HFFc6 (cell line): ENCODE measurements at places on chromosomes 6 and 20. TPM values are rescaled to one million over a fixed set of nuclear protein-coding genes. Genes with fewer than 3 reads are reported as not detected.

Gene SLC17A2
- not detected in 2 replicates for total RNA-seq

GRCh38 chr6:123677897-123678296 is 41.1 kb upstream of the TRDN start:
- no peak for DNase-seq

- DNase-seq = peak; percentile 1
These were observed 464.4 kb upstream of the CHD6 start for GRCh38 chr20:42082611-42083010.

GRCh38 chr6:149461670-149462069 is 23.1 kb downstream of the ZC3H12D start:
- no peak for DNase-seq
